Stimulated activated CD4-positive, alpha-beta T cell treated with anti-CD3 and anti-CD28 coated beads, TNF-alpha, amount 100 ng/mL, for 4 hours (primary cell): ENCODE measurements at places on chromosomes 11 and 22.

DNA sequence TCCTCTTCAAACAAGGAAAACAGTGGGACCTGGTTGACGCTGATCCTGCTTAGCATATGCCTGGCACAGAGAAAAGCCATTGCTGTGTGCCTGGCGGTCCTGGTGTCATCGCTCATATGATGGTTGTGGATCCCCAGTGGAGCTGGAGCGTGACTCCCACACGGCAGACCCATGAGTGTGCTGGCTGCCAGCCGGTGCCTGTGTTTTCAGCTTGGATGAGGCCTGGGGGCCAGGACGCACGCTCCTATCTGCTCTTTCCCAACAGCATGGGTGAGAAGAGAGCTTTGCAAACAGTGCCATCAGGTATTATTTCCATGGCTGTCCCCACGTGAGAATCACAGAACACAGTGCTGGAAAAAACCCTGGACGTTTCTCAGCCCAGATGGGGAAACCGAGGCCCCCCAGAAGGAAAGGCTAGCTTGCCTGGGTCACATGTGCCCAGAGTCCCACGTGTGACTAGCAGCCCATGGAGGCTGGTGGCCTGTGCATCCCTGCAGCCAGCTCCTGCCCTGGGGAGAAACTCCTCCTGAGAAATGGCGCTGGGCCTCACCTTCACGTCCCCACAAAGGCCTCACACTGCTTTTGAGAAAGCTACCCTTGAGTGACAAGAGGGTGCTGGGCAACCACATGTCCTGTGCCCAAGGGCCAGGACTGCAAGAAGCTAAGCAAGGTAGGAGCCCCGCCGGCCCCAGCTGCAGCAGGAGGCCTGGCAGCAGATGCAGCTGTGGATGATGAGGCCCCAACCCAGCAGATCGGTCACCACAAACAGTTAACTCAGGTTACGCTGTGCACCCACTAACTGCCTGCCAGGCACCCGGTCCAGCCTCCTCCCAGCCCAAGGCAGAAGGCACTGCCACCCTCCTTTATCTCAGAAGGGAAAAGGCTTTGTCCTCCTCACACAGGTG lies 4.2 kb downstream of the CDKN1C start:
- DNase-seq, result no peak

DNA sequence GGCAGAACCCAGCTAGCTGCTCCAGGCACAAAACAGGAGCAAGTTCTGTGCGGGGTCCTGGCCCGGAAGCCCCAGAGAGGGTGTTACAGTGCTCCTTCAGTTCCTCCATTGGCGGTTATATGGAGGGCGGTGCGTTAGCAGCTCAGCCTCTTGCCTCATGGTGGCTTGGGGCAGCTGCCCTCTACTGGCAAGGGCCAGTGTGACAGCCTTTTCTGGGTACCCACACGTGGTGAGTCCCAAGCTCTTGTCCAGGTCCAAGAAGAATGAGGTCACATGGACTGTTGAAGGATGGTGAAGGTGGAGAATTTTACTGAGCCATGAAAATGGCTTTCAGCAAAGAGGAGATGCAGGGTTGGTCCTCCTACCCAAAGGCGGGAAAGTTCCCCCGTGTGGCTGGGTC lies 100.5 kb downstream of the WT1 start:
- DNase-seq, result no peak

GRCh38 chr11:112965656-112966055 lies 4.4 kb downstream of the NCAM1 start:
- no peak for DNase-seq

- no peak for DNase-seq
Measured at GRCh38 chr11:78022397-78023396, at the start of gene KCTD14. TSS of gene KCTD14 (minus strand) at chr11:78023276. CDS start at chr11:78023249, 27 bp downstream.

GRCh38 chr11:39288011-39288410 lies 2171.4 kb downstream of the LRRC4C start:
- no peak for DNase-seq

DNA sequence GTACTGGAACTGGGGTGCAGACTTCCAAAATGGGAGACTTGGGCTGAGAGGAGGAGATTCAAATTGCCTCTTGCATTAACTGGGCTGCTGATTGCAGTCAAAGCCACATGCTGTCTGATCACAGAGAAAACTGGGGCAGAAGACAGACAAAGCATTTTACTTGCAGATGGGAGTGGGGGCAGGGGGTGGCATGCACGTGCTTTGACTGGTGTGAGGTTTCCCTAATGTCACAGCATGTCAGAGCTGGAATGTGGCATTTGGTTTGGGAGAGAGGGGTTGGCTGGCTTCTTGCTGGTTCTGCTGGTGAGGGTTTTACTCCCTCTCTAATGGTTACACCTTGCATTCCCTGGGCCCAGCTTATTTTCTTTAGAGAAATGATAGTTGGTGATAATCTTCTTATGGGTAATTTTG lies 2.9 kb downstream of the TUB start:
- no peak for DNase-seq

GRCh38 chr11:28697920-28698827 lies 590.0 kb downstream of the METTL15 start:
- no peak for DNase-seq

DNA sequence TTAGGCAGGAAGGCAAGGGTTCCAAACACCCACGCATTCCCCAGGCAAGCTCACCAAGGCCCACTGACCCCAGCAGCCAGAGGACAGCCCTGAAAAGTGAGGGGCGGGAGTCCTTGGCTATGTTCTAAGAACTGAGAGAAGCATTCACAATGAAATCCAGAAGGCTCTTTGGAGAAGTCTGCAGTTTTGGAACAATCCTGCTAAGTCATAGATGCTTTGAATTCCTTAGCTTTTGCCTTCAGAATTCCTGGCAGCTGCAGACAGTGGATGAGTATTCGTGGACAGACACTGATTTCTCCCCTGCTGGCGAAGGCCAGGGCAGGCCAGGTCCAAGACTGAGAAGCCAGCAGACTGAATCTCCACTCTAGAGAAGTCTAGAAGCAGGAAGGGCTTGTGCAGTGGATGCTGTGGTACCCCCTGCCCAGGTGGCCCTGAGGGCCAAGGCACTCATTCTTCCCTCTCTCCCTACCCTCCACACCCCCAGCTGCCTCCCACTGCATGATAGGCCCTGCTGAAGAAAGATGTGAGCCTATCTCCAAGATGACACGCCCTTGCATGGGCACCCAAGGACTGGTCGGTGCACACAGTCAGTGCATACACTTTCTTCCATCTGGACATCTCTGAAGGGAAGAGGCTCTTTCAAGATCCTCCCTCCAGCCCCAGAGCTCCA lies 133.2 kb upstream of the TEAD1 start:
- DNase-seq, result no peak

GRCh38 chr11:64721359-64721699 lies 1.7 kb downstream of the NRXN2 start:
- DNase-seq, result no peak

DNA sequence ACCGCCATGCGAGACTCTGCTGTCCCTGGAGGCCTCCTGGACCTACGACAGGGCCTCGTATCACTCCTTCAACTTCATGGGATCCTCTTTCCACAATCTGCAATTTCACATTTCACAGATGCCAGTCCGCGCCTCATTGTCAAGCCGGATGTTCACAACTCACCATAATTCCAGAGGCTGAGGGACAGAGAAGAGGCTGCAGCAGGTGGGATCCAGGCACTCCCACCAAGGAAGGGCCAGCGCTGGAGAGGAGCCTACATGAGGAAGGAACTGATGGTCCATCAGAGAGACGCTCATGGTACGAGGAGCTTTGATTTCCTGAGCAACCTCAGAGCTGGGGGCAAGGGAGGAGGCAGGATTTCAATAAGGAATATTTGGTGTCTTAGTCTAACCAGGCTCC lies 495.0 kb downstream of the BRD1 start:
- no peak for DNase-seq
